ENCODE measurements at places on chromosomes 1 and 21.

- DNase-seq: no peak
These were observed 11.4 kb downstream of the PRKACB start for GRCh38 chr1:84155517-84155916.

DNA sequence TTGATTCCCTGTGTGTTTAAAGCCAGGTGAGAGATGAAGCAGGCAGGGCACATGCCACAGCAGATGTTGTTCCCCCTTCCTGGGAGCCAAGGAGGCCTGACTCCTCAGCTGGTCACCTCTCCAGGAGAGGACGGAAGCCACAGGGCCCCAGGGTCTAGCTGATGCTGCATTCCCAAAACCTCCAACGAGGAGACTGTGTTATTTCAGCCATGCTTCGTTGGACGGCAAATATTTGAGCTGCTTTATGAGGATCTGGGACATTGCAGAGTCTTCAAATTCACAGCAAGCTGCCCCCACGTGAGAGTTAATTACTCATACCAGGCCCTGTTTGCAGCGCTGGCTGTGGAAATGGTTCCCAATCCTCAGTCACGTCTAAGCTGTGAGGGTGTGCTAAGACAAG, 85.3 kb downstream of the CDC7 start:
- DNase-seq: no peak

DNA sequence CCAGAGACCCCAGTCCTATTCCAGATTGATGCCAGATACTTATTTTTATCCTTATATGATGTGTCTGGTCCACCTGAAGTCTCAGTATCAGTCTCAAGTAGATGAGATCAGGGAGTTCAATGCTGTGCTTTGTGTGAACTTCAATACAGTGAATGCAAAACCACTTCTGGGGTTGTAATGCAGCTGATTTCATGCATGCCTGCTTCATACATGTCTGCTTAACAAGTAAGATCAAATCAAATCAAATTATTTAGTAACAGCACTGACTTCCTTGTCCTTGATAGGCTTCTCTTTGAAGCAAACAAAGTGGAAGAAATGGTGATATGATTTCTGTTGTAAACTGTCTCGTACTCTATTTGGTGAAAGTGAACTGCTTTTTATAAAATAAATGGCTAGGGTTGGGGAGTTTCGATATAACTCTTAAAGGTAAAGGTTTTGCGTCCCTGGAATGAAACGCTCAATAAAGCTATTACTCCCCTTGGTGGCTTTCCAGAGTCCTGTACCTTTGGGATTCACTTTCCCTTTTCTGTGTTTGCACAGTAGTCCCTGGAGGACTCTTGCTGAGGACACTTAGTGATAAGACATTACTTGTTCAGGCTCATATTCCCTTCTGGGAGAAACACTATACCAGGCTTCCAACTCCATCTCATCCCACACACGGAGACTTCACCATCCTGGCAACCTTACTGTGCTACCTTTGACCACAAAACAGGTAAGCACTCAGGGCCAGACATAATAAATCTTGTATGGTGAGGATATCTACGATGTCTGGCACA, 59.3 kb downstream of the FH start:
- DNase-seq: no peak

GRCh38 chr1:44659566-44659965, 14.7 kb downstream of the TMEM53 start:
- no peak for DNase-seq

DNA sequence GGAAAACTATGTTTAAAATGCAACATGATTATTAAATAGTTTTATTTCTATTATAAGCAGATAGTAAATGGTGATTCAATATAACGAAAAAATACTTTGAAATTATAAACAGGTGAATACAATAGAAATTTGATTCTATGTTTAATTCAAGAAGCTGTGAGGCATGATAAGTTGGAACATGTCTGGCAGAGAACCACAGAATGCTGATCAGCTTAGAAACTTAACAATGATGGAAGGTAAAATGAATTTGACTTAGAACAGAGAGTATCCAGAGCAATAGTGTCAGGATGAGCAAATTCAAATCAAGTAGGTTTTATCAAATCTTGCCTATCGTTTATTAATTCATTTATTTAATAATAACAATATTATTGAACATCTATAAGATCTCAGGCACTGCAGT, 83.4 kb upstream of the ADGRL4 start:
- DNase-seq: no peak

DNA sequence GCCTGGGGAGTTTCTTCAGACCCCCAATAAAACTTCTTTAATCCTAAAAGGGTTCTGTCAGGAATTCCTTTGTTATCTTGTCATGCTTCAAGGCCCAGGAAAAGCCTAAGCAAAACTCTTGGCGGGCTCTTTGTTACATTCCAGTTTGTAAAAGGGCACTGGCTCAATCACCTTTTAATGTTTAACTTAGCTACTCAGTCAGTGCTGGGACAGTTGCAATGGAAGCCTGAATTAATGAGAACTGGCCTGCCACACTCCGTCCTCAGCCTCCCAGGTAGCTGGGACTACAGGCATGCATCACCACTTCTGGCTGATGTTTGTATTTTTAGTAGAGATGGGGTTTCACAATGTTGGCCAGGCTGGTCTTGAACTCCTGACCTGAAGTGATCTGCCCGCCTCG, 21.3 kb upstream of the ASB17 start:
- DNase-seq: no peak
